ENCODE measurements at places on chromosomes 16 and 17. TPM values are rescaled to one million over a fixed set of nuclear protein-coding genes. Genes with fewer than 3 reads are reported as not detected.
A peak's percentile ranks its signal among the peaks of the same experiment; 100 is the strongest.

DNA sequence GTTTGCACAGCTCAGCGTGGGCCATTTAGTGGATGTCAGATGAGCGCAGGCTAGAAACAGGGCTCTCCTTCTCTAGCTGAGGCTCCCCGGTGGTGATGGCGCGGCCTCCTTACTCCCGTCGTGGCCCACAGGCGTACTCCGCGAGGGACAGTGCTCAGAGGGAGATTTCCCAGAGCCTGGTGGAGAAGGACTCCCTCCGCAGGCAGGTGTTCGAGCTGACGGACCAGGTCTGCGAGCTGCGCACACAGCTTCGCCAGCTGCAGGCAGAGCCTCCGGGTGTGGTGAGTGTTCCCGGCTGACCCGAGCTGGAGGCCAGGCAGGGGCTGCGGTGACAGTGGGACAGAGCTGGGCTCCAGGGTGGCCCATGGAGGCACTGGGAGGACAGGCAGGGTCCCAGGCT lies 21.4 kb downstream of the CARD14 start:
- peaks cover 98% of the 10 kb centered on the region for H3K27me3 ChIP-seq
- no peak overlapping the region for H3K4me3 ChIP-seq
- H3K4me1 ChIP-seq: peaks cover 26% of the 10 kb centered on the region
- DNase-seq: no peak

DNA sequence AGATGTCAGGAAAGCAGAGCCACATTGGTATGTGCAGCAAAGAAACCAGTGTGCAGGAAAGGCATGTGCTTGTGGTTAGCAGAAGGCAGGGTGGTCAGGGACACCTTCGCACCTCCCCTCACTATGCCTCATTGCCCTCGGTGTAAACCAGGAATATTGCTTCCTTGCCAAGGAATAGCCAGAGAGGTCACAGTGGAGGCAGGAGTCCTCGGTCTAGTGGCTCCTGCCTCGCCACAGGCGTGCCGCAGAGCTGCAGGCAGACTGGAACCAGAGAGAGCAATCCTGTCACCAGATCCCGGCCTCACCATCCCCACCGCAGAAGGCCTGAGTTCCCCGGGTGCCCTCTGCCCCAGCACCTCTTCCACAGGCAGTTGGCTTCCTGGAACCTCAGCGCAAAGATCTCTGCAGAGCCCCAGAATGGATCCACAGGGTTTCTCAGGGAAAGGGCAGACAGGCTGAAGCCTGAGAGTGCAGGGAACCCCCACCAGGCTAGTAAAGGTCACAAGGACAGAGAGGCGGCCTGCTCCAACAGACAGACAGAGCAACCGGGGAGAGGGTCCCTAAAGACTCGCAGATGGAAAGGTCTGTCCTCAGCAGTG lies 21.6 kb downstream of the CCDC182 start:
- no peak overlapping the region for H3K4me3 ChIP-seq
- no peak overlapping the region for H3K27ac ChIP-seq
- H3K4me1 ChIP-seq: no peaks in the 10 kb centered on the region
- DNase-seq: no peak

DNA sequence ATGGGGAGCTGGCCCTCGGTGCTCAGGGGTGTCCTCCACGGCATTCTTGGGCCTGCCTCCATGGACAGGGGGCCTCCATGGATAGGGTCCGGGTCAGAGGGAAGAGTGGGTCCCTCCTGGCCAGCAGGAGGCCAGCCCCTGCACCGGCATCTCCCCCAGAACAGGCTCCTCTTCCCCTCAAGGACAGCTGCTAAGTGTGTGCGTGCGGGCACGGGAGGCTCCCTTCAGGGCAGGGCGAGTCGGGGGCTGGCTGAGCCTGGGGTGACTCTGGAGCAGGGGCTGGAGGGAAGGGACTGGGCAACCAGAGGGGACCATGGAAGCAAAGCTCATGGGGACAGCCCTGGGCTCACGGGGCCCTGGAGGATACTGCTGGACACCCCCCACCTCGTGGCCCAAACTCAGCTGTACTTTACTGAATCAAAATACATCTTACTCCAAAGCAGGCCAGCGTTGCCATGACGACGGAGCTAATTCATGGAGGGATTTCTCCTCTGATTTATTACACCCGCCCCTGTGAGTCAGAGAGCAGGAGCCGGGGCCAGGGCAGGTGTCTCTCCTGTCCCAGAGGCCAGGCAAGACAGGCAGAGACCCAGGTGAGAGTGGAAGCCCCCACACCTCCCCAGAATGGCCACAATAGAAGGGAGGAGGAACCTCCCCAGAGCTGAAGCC lies 2.1 kb downstream of the CASKIN1 start:
- peaks cover 3% of the 10 kb centered on the region for H3K4me1 ChIP-seq
- DNase-seq: no peak
- H3K4me3 ChIP-seq: no peak overlapping the region
- H3K27ac ChIP-seq: no peak overlapping the region

GRCh38 chr16:78353640-78354275 lies 254.3 kb downstream of the WWOX start:
- no peak overlapping the region for H3K27ac ChIP-seq
- H3K27me3 ChIP-seq: peaks cover 14% of the 10 kb centered on the region
- no peaks in the 10 kb centered on the region for H3K36me3 ChIP-seq
- no peaks in the 10 kb centered on the region for H3K4me1 ChIP-seq

- DNase-seq: no peak
- peaks cover 73% of the 10 kb centered on the region for H3K36me3 ChIP-seq
- H3K4me1 ChIP-seq: peaks cover 30% of the 10 kb centered on the region
- H3K27ac ChIP-seq: peak overlapping the region; percentile 67
- H3K4me3 ChIP-seq: no peak overlapping the region
- no peaks in the 10 kb centered on the region for H3K27me3 ChIP-seq
These were observed 33.4 kb downstream of the BRD7 start for GRCh38 chr16:50335196-50335958.

- H3K4me3 ChIP-seq: no peak overlapping the region
- DNase-seq: no peak
- no peak overlapping the region for H3K27ac ChIP-seq
- peaks cover 17% of the 10 kb centered on the region for H3K27me3 ChIP-seq
- H3K36me3 ChIP-seq: no peaks in the 10 kb centered on the region
These were observed 5.2 kb upstream of the GUCY2D start for GRCh38 chr17:7997186-7997585.

DNA sequence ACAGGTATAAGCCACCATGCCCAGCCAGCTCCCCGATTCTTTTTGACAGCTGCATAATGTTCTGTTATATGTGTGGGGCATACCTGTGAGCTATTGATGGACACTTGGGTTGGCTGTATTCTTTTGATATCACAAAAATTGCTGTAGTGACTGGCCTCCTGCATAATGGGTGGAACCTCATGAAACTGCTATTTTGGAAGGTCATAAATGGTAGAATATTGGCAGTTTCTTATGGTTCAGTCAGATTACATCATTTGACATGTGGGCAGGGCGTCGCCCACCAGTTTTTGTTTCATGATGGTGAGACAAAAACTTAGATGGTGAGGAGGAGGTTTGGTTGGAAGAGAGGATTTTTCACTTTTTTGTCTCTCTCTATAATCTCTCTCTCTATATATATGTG lies 26.7 kb upstream of the POLR3E start:
- DNase-seq: no peak
- no peaks in the 10 kb centered on the region for H3K4me1 ChIP-seq
- no peak overlapping the region for H3K27ac ChIP-seq
- no peaks in the 10 kb centered on the region for H3K27me3 ChIP-seq

GRCh38 chr17:82745524-82745923 lies 6.3 kb upstream of the TBCD start:
- no peaks in the 10 kb centered on the region for H3K4me1 ChIP-seq
- no peak overlapping the region for H3K4me3 ChIP-seq
- H3K27ac ChIP-seq: no peak overlapping the region
- no peaks in the 10 kb centered on the region for H3K27me3 ChIP-seq

DNA sequence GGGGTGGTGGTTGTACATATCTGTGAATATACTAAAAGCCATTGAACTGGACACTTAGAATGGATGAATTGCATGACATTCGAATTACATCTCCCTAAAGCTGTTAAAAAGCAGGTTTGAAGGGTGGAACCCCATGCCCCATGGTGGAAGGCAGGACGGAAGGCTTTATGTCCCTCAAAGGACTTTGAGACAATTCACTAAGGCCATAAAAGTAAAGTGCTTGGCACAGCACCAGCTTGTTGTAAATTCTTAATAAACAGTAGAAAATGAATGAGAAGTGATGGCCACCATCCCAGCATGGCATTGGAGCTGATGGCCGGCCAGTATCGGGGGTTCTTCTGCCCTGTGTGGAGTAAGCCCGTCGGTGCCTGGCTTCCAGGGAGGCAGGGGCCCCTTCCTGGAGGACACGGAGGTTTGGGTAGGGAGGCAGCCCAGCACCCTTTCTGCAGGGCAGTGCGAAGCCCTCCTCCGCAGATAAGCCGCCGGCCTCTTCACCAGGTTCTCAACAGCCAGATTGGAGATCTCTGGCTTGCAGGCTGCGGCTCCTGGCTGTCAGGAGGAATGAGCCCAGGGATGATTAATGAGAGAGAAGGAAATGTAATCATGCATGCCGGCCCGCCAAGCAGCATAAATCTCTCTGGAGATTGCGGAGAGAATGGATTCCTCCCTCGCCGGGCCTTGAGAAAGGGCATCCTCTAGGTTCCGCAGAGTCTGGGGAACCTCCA lies 346.9 kb downstream of the FOXL1 start:
- no peaks in the 10 kb centered on the region for H3K36me3 ChIP-seq
- no peak overlapping the region for H3K27ac ChIP-seq
- H3K27me3 ChIP-seq: peaks cover 70% of the 10 kb centered on the region

- peaks cover 18% of the 10 kb centered on the region for H3K27me3 ChIP-seq
- no peak overlapping the region for H3K4me3 ChIP-seq
These were observed 213.2 kb downstream of the C16orf78 start for GRCh38 chr16:49586466-49587450.

GRCh38 chr17:82449883-82450356 lies 632 bp downstream of the CYBC1 start:
- H3K36me3 ChIP-seq: peaks cover 10% of the 10 kb centered on the region
- H3K4me3 ChIP-seq: peak overlapping the region; percentile 93
- DNase-seq: no peak

GRCh38 chr16:66414891-66415290 lies 12.2 kb upstream of the BEAN1 start:
- H3K27me3 ChIP-seq: no peaks in the 10 kb centered on the region
- H3K27ac ChIP-seq: no peak overlapping the region
- DNase-seq: no peak
- no peaks in the 10 kb centered on the region for H3K36me3 ChIP-seq
- no peaks in the 10 kb centered on the region for H3K4me1 ChIP-seq

DNA sequence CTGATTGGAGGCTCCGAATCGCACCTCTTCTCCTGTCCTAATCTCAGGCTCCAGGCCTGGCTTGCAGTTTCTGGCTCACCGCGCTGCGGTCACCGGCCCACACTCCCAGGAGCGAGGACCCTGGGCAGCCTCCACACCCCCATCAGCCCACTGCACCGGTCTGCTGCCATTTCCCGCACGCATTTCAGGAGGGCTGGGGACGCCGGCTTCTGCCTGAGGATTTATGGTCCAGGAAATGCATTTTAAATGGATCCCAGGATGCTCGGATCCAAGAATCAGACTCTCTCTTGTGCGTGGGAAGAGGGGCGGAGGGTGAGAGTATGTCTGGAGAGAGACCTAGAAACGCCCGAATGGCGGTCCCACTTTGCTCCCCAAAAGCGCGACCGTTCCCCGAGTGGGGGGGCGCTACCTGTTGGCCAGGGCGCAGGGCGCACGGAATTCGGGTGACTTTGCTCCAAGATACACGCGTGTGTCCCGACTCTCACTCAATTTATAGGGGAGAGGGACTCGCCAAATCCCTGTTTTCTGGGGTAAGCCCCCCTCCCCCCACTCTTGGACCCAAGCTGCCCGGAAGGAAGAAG lies 817 bp upstream of the JPH3 start:
- H3K36me3 ChIP-seq: no peaks in the 10 kb centered on the region
- H3K4me1 ChIP-seq: peaks cover 17% of the 10 kb centered on the region
- no peak overlapping the region for H3K27ac ChIP-seq
- peaks cover 64% of the 10 kb centered on the region for H3K27me3 ChIP-seq

The ZNF624 gene
- 1.7 TPM for total RNA-seq

The DNAJA2 gene
- 63.0 TPM for total RNA-seq

The HBA1 gene
- 2,388 TPM for total RNA-seq

The ENO3 gene
- 13.6 TPM for total RNA-seq

The TMED6 gene
- total RNA-seq: not detected

The RHBDL1 gene
- total RNA-seq: 3.6 TPM

Data from K562 (cell line).